ENCODE measurements at places on chromosomes 4 and X. TPM values are rescaled to one million over a fixed set of nuclear protein-coding genes. Genes with fewer than 3 reads are reported as not detected.

DNA sequence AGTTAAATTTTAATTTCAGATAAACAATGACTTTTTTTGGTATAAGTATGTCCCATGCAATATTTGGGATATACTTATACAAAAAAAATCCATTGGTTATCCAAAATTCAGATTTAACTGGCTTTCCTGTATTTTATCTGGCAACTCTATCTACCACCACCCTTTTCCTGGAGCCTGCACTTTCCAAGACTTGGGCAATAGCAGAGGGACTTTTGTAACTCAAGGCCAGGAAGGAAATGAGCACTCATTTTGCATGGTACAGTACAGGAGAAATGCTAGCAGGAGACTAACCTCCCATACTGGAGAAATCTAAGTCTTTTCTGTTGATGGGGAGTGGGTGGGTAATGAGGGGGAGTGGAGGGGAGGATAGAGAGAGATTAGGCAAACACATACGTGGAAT lies 37.7 kb upstream of the PLAC1 start:
- no peak for DNase-seq

The CXorf51B gene
- total RNA-seq: not detected

DNA sequence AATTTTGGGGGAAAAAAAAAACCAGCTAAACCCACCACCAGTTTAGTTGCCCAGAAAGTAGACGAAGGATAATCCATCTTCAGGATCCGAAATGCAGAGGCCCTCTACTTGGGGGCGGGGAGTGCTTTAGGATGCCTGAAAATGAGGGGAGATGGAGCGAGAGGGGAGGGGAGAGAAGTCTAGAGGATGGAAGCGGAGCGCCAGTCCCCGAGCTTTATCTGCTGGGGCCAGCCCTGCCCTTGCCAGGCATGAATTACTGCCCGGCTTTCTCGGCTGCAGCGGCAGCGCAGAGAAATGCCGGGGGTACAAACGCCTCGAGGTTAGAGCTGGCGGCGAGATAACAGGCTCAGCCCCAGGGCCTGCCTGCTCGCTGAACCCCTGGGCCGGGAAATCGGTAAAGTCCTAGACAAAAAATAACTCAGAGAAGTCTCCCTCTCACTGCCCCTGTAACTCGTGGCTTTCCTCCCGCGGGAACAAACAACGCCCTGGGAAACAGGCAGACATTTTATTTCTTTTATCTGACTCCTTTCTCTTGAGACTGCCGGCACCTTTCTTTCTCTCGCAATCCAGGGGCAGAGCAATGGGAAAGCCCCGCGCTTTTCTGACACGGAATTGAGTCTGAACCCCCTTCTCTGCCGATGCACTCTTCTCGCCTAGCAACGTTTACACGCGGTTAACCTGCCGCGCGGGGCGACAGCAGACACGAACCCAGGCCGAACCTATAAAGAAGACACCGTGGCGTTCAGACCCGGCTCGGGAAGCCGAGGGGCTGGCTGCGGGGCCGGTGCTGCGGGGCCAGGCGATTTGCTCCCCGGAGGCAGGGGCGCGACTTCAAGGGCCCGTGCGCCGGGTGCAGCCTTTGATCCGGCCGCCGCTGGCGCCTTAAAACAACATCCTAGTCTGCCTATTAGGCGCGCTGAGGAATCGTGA lies 3.1 kb upstream of the MSX1 start:
- no peak for DNase-seq

The CPZ gene
- total RNA-seq: 45.8 TPM

- DNase-seq: no peak
These were observed 749.1 kb downstream of the CCSER1 start for GRCh38 chr4:90876296-90876695.

DNA sequence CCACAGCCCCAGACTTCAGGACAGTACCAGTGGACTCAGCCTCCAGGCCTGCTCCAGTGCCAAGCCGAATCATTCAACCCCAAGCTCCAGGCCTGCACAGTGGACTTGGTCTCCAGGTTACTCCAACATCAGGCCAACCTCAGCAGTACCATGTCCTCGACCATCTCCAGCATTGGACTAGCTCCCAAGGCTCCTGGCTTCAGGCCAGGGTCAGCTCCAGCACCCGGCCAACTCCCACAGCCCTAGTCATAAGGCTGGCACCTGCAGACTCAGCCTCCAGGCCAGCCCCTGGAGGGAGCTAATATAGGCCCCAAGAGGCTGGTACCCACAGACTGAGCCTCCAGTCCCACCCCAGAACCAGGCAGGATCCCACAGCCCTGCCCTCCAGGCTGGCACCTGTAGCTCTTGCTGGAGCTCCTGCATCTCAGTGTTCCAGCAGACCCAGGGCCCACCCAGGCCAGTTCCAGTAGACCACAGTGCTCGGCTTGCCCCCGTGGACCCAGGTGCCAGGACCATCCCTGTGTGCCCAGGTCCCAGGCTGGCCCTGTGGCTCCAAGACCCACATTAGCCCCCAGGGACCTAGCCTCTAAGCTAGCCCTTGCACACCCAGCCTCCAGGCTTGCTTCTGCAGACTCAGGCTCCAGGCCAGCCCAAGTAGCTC lies 25.6 kb downstream of the ZMAT1 start:
- DNase-seq: no peak

DNA sequence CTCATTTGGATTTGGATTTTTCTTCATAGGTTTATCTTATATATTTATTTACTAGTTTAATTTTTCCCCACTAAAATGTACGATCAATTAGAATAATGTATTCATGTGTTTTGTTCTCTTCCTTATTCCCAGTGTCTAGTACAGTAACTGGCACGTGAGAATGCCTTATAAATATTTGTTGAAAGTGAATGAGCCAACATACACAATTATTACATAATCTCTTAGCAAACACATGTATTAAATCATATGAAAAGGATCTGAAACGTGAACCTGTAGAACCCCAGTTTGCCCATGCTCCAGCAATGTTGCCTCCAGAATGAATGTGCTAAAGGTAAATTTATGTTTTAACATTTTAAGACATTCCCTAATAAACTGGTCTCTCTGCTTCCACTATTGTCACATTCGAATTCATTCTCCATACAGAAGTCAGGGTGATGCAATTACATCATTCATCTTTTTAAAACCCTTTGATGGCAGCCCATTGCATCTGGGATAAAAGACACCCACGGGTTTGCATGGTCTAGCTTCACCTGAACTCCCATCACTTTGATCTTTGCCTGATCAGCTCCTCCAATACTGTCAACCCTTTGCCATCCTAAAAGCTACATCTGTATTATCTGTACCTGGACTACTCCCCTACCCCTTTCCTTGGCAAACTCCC lies 30.7 kb upstream of the AREG start:
- DNase-seq: no peak

- no peak for DNase-seq
These were observed 31.6 kb downstream of the CDKL5 start for GRCh38 chrX:18457000-18457399.

The SATL1 gene
- total RNA-seq: not detected

The MAOA gene
- 60.2 TPM for total RNA-seq

The CT45A3 gene
- total RNA-seq: not detected

GRCh38 chr4:27327421-27328181 lies 467.0 kb downstream of the STIM2 start:
- DNase-seq: no peak

DNA sequence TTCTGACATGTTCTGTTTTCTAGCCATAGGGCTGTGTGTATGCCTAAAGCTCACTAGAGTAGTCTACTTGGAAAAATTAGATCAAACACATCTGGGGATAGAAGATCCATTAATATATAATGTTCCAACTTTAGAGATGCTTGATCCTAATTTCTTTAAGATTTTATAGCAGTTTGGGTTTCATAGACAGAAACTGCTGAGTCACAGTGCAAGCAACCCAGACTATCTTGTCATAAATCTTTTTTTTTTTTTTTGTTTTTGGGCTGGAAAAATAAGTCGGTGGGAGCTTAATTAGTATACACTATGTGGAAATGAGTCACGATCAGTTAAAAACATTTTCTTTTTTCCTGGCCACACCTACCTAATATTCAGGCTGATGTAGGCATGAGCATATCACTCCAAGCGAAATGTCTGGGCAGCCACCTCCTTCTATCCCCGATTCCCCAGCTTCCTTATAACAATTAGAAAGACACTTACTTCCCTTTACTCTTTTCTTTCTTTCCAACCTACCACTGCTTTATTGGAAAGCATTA lies 58.2 kb upstream of the CASK start:
- no peak for DNase-seq

The TENM3 gene
- total RNA-seq: 61.5 TPM

DNA sequence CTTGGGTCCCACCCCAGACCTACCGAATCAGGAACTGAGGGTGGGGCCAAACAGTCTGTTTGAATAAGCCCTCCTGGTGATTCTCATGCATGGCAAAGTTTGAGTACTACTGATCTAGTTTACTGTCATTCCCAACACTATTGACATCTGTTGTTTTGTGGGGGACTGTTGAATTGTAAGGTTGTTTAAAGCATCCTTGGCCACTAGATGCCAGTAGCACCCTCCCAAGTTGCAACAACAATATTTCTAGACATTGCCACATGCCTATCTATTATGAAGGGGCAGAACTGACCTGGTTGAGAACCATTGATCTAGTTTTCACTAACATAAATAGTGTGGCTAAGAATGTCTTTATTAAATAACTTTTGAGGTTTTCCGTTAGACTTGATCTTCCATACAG lies 15.1 kb downstream of the TAF9B start:
- no peak for DNase-seq

DNA sequence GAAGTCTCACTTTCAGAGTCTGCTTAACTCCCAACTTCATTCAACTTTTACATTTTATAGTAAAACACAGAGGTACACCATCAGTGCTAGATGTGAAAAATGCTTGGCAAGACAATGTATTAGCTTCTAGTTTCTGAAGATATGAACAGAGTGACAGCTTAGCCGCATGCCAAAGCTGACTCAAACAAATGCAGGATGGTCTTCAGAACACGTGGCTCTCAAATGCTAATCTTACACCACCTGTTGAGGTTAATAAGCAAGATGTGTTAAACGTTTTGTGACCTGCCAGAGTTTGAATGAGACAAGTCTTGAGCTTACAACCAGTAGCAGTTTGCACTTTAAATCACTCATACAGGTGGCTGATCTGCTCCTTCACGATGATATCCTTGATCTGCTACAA lies 18.9 kb upstream of the GPM6B start:
- DNase-seq: no peak

DNA sequence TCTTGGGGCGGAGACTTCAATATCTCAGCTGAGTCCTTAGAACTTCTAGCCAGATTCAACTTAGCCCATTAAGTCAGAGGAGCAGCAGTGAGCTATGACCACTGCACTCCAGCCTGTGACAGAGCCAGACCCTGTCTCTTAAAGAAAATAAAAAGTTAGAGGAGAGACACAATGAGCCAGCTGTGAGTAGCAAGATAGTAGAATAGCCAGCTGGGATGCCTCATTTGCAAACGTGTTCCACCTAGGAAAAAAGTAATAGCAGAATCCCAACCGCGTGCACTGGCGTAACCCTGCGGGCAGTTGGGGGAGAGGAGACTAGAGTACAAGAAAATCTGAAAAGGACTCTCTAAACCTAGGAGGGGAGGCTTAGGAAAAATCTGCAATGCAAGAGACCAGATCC lies 133.2 kb upstream of the ANXA3 start:
- DNase-seq: no peak

- DNase-seq: peak; percentile 18
These were observed 1.1 kb downstream of the FBXW7 start for GRCh38 chr4:152534541-152535359.

The UNC5C gene
- total RNA-seq: 21.6 TPM

- no peak for DNase-seq
These were observed 33.1 kb downstream of the PCDH7 start for GRCh38 chr4:30753316-30753715.

- no peak for DNase-seq
These were observed 52.1 kb downstream of the LEF1 start for GRCh38 chr4:108116423-108117168.

DNA sequence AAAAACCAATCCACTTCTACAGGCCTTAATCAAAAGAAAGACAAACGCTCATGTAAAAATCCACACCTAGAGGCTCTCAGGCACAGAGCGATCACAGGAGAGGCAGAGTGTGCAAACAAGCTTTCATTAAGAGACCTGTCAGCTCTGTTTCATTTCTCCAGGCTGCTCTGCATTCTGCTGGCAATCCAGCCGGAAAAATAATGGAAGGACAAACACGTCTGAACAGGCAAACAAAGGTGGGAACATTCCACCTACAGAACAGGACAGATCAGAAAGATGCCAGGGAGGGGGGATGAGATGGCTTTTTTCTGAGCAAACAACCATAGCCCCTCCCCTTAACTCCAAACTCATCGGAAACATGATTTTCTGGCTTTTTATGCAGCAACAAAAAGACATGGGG lies 9.7 kb downstream of the SOD3 start:
- no peak for DNase-seq

The MAGEA8 gene
- not detected for total RNA-seq

GRCh38 chr4:79259242-79259641 lies 66.6 kb downstream of the NAA11 start:
- DNase-seq: no peak

- DNase-seq: no peak
These were observed 2.3 kb upstream of the CYTL1 start for GRCh38 chr4:5021546-5021945.
